NCI-H460 (cell line): ENCODE measurements at places on chromosomes 2 and 18.
A peak's percentile ranks its signal among the peaks of the same experiment; 100 is the strongest.

DNA sequence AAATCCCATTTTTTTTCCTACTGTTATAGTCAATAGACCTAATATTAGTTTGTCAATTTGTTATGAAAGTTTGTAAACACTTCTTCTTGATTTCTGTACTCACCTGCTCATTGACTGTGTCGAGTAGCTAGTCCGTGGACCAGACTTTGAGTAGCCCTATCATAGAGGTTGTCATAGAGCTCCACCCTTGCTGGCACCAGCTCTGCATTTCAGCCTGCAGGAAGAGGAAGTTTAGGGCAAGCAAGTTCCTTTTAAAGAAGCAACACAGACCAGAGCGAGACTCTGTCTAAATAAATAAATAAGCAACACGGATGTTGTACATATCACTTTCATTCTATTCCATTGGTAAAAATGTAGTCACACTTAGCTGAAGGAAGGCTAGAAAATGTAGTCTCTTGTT lies 74.0 kb downstream of the MCFD2 start:
- DNase-seq: no peak

- DNase-seq: no peak
Measured at GRCh38 chr2:102809291-102810189, 47.7 kb downstream of the TMEM182 start.

DNA sequence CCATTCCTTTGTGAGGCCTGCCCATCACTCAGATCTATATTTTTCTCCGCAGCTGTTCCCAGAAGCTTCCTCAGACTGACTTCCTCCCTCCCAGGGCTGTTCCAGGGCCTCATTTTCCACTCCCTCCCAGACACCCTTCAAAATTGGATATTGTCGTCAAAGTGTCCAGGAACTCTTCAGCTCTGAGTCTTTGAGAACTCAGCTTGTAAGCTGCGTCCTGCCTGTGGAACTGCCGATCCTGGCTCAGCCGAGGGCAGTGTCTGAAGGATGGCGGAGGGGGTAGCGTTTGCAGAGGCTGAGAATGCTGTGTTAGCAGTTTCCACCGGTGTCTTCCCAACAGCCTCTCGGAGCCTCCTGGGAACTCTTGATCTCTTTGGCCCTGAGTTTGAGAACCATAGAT lies 27.1 kb downstream of the NCK2 start:
- DNase-seq: no peak

DNA sequence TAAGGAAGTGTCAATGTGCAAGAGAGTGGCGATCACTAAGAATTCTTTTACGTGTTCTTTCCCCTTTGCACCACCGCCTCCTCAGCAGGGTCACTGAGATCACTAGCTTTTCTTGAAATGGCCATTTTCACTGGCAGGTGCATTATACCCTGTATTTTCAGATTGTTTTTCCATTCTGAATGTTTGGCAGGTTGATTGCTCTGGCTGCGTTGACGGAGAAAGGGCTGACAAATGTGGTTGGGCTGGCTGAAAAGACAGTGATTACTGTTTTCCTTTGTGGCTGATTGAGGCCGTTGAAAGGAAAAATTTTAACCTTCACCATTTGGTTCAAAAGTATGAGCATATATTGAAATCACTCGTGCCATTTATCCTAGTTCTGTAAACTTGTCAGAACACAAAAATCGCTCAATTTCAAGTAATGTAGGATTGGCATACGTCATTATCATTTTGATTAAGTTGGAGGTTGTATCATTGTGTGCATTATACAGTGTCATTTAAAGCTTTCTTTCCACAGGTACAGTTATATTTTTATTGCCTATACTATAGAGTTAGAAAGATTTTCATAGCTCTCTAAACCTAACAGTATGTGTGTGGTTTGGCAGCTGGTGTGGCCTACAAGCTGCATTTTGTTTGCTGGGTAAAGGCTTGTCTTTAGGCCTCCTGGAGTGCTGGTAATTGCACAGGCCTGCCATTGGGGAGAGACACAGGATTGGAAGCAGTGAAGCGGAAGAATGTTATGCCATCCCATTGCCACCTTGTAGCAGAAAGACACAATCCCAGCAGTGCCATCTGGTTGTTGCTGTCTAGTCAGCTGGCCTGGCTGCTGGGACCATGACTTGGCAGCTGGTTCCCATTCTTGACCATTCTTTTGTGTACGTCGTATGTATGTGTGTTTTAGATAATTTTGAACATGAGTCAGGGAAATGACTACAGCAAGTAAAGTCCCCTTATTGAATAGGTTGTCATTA lies 36.7 kb downstream of the DYNC1I2 start:
- DNase-seq: no peak

GRCh38 chr2:160584972-160585494 lies 91.4 kb upstream of the RBMS1 start:
- no peak for DNase-seq

GRCh38 chr2:161842736-161843433 lies 218.7 kb downstream of the SLC4A10 start:
- no peak for DNase-seq

GRCh38 chr2:182050333-182051135 lies 64.9 kb downstream of the PPP1R1C start:
- DNase-seq: no peak

- DNase-seq: no peak
Measured at GRCh38 chr2:169361706-169362117, 622 bp downstream of the LRP2 start.

- DNase-seq: no peak
Measured at GRCh38 chr2:109058191-109058632, 69.2 kb upstream of the EDAR start.

DNA sequence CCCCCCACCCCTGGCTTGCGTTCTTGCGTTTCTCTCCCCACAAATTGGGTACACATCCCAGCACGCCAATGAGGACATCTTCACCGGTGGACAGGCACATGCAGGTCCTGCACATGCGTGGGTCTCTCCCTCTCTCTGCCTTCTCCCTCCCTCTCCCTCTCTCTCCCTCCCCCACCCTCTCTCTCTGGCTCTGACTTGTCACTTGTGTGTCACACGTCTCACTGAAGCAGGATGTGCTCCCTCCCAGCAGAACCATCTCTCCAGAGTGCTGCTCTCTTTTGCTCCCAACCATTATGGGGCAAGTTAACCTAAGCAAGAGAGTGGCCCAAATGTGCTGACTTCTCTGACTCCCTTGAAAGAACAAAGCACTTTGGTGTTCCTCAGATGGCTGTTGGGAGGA lies 120.8 kb upstream of the CAB39 start:
- no peak for DNase-seq

GRCh38 chr2:73489053-73489452 lies 103.4 kb downstream of the ALMS1 start:
- DNase-seq: no peak

GRCh38 chr2:153479573-153479972 lies 1.0 kb upstream of the RPRM start:
- DNase-seq: no peak

DNA sequence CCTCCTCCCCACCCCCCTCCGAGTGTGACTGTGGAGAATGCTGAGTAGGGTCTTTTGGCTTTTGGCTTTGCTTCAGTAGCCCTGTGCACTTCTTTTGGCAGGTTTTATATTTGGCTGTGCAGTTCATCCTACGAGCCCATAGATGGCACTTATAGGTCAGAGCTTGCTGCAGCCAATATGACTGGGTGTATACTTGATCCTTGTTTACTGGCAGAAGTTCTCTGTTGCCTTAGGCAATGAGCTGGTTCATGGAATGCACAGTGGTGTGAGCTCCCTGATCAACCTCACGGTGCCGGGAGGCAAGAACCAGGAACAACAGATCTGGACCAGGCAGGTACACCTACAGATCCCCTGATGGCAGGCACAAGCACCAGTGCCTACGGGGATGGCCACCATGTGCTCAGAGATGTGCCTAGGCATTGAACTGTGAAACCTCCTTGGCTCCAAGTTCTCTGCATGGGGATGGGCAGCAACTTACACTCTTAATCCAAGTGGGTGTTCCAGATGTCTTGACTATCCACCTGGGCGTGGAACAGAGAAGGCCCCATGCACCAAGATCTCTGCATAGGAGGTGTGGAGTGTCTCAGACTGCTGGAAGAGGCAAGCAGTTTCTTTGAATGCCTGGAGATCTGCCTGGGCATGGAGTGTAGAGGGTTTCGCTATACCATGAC lies 190.4 kb downstream of the KIAA1328 start:
- peak; percentile 1 for DNase-seq

- DNase-seq: no peak
Measured at GRCh38 chr2:53317861-53318260, 449.7 kb upstream of the CHAC2 start.

- DNase-seq: no peak
Measured at GRCh38 chr2:212831671-212832199, 293.1 kb upstream of the ERBB4 start.

DNA sequence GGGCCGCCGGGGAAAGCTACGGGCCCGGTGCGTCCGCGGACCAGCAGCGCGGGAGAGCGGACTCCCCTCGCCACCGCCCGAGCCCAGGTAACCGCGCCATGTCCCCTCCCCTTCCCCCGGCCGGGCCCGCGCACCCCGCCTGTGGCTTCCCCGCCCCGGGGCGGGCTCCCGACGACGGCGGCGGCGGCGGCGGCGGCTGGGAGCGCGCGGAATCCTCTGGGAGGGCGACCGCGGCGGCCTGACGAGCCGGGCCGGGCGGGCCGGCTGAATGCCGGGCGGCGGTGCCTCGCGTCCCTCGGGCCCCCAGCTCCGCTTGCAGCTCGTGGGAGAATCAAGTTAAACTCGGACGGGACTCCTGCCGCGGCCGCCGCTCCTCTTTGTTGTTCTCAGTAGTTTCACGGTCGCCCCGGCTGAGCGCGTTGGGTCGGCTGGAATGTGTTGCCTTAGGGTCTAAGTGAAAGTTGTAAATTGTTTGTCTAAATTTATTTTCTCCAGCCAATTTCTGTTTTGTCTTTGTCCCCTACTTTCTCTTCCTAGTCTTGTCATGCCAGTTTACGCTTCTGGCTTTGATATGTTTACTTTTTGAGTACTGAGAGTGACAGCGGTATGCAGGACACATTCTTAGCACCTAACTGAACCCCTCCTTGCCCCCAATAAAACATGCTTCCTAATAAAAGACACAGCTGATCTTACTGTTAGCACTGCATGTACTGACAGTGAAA lies 685 bp downstream of the SMAD4 start:
- peak; percentile 45 for DNase-seq

- DNase-seq: no peak
Measured at GRCh38 chr2:74104839-74105238, 42.9 kb downstream of the BOLA3 start.

GRCh38 chr18:463403-463802 lies 37.1 kb downstream of the COLEC12 start:
- DNase-seq: no peak

DNA sequence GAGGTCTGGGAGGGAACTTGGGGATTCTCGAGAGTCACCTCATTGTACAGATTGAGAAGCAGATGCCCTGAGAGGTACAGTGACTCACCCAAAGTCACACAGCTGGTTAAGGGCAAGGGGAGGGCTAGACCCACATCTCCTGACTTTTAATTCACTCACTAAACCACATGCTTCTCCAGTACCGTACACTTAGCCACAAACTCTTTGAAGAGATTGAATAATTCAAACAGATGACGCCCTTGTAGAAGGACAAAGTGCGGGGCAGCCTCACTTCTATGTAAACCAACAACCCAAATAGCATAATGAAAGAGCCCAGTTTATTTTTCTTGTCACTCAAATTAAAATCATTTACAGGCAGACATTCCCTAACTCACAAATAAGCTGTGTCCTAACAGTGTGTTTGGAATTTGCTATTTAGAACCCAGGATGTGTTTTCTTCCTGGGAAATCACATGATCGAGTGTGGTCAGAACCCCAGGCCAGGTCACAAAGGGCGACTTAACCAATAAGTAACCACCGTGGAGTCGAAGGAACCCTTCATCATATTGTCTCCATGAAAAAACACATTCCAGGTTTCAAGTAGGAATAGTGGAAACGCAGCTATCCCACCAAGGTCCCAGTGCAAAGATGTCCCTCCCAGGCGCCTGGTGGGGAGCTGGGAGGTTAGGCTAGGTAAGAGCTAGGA lies 35.8 kb upstream of the PTPN4 start:
- no peak for DNase-seq

DNA sequence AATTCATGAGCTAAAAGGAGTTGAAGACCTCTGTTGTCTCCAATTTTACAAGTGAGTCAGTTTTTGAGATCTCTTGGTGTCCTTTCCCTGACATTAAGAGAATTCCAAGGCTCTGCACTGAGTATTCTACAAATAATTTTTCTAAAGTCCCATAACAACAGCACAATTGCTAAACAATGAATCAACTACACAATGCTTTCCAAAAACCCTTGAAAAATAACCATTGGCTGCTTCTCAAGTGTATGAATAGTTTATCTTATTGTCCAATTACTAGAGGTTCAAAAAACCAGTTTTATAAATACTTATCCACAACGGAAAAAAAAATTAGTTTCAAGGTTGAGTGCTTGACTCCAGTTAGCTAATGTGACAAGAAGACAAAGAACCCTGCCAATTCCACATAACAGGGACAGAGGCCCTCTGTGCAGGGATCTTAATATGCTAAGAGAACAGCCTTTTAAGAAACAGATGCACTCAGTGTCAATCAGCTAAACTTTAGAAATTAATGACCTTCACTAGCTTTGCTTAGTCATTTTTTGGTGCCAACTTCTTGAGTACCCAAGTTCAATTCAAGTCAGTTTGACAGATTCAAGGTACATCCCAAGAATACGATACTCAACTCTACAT lies 266.6 kb upstream of the CYP26B1 start:
- no peak for DNase-seq

- DNase-seq: no peak
Measured at GRCh38 chr2:240323601-240324291, 111.7 kb upstream of the GPC1 start.

DNA sequence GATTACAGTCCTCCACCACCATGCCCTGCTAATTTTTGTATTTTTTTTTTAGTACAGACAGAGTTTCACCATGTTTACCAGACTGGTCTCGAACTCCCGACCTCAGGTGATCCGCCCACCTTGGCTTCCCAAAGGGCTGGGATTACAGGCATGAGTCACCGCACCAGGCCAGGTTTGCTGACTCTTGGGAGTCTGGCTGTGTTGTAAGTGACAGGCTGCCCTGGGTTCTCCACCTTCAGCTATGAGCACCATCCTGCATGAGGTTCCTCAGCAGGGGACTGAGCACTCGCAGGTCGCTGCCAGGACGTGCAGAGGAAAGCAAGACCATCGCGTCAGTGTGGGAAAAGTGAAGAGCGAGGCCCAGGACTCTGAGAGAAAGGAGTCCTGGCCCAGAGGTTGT lies 112.6 kb upstream of the NDUFV2 start:
- DNase-seq: no peak

DNA sequence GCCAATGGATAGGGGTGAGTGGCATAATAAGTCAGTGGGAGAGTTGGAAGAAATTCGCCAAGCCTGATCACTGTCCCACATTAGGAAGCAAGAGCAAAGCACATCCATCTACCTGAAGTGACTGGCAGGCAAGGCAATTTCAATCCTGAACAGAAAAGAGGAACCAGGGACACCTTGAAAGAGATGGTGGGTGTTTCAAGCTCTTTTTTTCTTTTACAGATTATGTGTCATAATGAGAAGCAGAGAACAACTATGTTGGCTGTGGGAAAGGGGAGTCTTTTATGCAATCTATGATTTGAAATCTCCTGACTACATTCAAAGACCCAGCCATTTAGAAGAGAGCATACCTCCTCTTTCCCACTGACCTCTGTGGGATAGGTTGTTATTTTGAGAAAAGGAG lies 63.5 kb downstream of the TGIF1 start:
- no peak for DNase-seq

GRCh38 chr18:395456-396250 lies 104.8 kb downstream of the COLEC12 start:
- DNase-seq: no peak
